Testis (tissue), 5 donors: ENCODE measurements at places on chromosomes 2 and 18. TPM values are rescaled to one million over a fixed set of nuclear protein-coding genes. Genes with fewer than 3 reads are reported as not detected.

DNA sequence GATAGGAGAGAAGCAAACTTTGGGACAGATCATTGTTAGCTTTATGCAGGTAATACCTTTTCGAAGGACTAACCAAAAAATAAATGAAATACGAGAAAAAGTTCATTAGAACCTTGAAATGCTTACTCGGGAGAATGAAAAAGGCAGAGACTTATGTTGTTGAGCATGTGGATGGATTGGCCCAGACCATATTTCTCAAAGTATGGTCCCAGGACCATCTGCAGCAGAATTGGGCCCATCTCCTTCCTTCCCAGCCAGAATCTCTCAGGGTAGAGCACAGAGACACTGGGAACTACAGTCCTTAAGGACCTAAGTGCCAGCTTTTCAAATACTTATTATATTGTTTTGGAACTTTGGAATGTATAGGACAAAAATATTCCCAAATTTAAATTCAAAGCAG lies 50.8 kb downstream of the KCTD18 start:
- DNase-seq: no peak

- DNase-seq: no peak
Observed at GRCh38 chr2:10297191-10297830, 5.4 kb upstream of the HPCAL1 start.

Gene AGXT
- total RNA-seq: 0.24 TPM

Gene NGEF
- 15.6 TPM for total RNA-seq

- DNase-seq: no peak
Observed at GRCh38 chr2:30139131-30139870, 7.5 kb upstream of the YPEL5 start.

Gene MRPL44
- total RNA-seq: 39.4 TPM

- DNase-seq: no peak
Observed at GRCh38 chr2:85096616-85097015, 36.6 kb upstream of the TCF7L1 start.

- no peak for DNase-seq
Observed at GRCh38 chr2:156708051-156708450, 271.9 kb downstream of the GPD2 start.

- DNase-seq: no peak
Observed at GRCh38 chr2:237978058-237978712, 11.4 kb downstream of the UBE2F start.

DNA sequence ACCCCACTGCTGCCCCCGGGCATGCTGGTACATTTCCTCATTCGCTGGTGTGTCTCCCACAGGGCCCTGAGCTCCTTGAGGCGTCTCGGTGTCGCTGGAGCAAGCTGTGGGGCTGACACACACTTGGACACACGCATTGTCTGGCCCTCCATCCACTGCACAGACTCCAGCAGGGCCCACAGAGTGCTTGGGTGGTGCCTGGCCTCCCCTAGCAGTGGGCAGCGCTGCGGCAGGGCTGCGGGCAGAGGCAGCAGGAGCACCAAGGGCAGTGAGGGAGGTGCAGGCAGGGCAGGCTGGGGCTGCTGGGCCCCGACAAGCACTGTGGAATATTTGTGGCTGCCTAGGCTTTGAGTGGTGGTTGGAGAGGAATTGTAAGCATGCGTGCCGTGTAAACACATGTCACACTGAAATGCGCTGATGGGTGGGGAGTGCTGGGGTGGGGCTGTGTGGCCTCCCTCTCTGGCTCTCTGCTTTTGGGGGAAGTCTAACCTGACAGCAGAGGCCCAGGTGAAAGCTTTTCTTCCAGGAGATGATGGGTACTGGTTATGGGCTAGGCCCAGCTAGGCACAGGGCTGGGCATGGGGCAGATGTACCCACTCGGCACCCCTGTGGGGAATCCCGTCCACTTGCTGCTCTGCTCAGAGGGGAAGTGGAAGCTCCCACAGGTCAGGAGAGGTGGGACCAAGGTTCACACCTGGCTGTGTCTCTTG lies 55.5 kb upstream of the HS6ST1 start:
- no peak for DNase-seq

DNA sequence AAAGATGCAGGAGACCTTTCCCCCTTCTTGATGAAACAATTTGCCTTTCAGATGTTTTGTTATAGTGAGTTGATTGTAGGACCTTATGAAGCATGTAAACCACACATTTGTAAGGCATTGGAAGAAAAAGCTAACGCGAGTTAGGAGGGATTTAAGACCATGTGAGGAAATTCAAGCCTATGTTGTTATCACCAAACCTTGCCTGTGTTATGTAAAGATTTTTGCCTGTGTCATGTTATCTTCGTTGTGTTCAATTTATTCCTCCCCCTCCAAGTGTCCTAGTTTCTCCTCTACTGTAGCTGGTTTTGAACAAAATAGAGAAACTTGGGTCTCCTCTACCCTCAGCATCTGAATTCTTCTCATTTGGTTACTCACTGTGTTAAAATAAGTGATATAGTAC lies 173.0 kb downstream of the NEDD4L start:
- no peak for DNase-seq

GRCh38 chr2:46942143-46942526 lies 26.5 kb upstream of the MCFD2 start:
- peak; percentile 41 for DNase-seq

DNA sequence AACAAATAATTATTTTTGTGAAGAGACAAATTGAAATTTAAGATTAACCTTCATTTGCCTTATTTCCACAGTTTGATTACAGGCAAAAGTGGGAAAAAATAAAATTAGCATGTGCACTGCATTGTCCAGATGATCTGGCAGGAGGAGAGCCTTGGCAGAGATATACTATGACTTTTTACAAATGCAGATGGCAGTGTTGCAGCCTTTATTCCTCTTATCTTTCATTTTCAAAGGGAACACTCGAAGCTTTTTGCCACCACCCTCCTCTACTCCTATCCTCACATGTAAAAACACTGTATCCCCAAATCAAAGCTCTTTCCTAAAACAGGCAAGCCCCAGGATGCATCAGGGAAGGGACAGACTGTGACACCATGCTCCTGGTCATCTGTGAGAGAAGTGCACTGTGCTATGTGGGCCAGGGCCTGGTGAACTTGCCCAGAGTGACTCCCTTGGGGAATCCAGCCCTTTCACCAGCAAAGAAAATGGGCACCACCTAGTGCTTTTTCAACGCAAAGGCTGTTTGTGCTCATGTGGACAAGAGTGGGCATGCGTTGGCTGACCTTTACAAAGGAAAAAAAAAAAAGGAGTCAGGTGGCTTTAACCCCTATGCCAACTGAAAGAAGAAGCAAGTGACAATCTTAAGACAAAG lies 74.7 kb upstream of the ETAA1 start:
- peak; percentile 54 for DNase-seq

DNA sequence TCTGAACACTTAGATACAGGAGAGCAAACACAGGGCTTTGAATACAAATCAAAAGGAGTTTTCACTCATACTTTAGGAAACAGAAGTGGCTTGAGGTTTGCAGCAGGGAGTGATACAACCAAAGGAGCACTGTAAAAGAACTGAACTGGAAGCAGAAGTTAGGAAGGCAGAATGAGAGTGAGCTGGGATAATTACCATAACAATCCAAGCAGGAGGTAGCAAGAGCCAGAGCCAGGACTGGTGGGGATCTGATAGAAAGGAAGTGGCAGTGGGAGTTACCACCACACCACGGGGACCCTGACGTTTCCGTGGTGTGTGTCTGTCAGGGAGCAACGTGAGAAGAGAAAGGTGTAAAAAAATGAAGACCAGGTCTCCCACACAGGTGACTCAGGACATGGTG lies 81.3 kb upstream of the EPB41L3 start:
- no peak for DNase-seq

DNA sequence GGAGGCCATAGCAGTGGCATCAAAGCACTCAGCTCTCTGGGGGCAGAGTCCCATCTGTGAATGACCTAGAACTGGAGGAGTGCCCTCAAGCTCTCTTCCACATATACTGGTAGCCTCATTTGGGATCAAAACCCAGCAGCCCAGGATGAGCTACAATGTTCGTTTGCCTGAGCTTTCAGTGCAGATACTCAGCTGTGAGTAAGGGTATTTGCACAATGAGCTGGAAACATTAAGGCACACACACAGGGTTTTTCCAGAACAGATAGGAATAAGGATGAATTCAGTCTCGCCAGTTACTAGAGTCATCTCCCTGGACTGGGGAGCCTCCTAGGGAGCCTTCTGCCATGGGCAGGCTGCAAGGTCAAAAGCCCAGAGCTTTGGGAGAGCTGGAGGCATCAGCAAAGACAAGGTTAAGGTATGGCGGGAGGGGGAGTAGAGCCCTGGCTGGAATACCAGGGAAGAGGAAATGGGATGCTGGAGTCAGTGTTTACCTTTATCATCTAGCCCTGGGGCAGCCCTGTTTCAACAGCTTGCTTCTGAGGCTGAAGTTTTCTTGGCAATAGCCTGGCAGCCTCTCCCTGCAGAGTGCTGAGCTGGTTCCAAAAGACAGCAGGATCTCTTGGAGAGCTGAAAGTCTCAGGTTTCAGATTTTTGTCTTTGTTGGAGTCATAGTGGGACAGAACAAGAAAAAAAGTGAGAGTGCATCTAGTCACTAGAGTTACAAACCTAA lies 187.7 kb downstream of the LOXHD1 start:
- DNase-seq: no peak

Gene EIF4E2
- total RNA-seq: 67.5 TPM
